Activated naive CD4-positive, alpha-beta T cell treated with anti-CD3 and anti-CD28 coated beads for 36 hours (primary cell): ENCODE measurements at places on chromosomes 2 and 18.
A peak's percentile ranks its signal among the peaks of the same experiment; 100 is the strongest.

GRCh38 chr2:41598161-41598894 is 449.5 kb upstream of the PKDCC start:
- DNase-seq = no peak

DNA sequence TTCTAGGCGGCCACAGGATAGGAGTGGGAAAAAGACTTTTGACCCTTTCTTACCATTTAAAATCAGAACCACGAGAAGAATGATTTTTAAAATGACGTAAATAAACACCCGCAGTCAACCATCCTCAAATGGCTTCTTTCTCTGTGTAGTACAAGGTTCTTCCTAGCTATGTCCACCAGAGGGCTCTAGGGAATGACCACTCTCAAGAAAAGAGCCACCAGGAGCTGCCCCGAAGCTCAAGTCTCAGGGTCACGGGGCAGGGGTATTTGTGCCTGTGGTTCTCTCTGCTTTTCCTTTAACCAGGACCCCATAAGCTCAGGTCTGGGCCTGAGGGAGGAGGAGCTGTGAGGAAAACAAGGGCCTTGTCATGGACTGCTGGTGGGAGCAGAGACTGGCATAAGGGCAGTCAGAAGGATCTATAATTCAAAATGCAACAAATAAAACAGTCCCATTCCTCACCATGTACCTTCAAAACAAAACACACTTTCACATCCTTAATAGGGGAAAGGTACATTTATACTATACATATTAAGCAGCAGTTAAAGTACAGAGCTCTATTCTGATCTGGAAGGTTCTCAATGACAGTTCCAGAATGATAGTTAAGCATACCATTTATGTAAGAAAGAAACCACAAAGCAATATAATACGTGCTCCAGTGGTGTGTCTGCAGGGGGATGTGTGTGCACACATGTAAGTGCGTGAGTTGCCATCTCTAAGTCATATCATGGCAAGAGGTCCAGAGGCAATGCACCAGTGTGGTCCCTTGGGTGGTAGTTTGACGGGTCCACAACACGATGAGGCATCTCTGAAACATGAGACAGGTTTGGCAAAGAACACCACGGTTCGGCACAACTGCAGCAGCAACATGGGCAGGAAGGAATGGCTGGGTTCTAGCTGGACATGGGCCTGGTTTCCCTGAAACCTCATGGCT is 18.6 kb downstream of the LYPD1 start:
- no peak for DNase-seq

GRCh38 chr2:60553495-60554073 is at the start of gene BCL11A:
TSS of gene BCL11A (minus strand) at chr2:60553654. CDS start at chr2:60553270, 384 bp downstream.
- DNase-seq = no peak

- no peak for DNase-seq
Measured at GRCh38 chr18:37553633-37554398, 11.8 kb downstream of the CELF4 start.

DNA sequence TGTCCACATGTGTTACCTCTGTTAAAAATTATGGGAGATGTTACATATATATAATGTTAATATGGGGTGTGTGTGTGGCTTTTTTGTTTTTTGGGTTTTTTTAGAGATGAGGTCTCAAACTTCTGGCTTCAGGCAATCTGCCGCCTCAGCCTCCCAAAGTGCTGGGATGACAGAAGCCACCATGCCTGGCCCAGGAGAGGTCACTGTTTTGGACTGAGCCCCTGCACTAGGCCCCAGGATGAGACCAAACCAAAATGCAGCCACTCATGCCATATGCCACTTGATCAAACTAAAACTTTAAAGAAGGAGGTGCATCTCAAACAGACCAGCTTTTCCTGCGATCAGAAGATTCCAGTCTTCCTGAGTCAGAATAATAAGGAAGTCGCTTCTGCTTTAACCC is 2.5 kb downstream of the ADI1 start:
- no peak for DNase-seq

GRCh38 chr2:103268841-103269498 is 507.1 kb downstream of the TMEM182 start:
- DNase-seq = no peak

- DNase-seq = peak; percentile 66
Measured at GRCh38 chr2:152200565-152201465, 25.3 kb upstream of the STAM2 start.

GRCh38 chr2:64328415-64328722 is 125.6 kb upstream of the LGALSL start:
- no peak for DNase-seq

GRCh38 chr18:35049111-35050027 is 8.2 kb downstream of the MAPRE2 start:
- no peak for DNase-seq

- no peak for DNase-seq
Measured at GRCh38 chr2:179861027-179861415, 391 bp downstream of the ZNF385B start.
